ENCODE measurements at places on chromosomes 6 and 20.

DNA sequence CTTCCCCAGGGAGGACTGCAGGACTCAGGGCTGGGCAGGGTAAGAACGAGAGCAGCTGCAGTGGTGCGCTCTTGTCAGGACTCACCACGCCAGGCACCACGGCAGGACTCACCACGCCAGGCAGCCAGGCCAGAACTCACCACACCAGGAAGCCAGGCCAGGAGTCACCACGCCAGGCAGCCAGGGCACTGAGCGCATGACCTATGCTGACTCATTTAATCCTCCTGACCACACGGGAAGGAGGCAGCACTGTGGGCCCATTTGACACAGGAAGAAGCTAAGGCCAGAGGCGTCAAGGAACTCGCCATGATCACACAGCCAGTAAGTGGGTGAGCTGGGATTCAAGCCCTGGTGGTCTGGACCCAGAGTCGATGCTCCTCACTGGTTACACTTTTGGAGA lies 189.3 kb downstream of the PREX1 start:
- no peak for DNase-seq

GRCh38 chr6:162442687-162443086 lies 284.9 kb downstream of the PRKN start:
- DNase-seq, result peak; percentile 60

DNA sequence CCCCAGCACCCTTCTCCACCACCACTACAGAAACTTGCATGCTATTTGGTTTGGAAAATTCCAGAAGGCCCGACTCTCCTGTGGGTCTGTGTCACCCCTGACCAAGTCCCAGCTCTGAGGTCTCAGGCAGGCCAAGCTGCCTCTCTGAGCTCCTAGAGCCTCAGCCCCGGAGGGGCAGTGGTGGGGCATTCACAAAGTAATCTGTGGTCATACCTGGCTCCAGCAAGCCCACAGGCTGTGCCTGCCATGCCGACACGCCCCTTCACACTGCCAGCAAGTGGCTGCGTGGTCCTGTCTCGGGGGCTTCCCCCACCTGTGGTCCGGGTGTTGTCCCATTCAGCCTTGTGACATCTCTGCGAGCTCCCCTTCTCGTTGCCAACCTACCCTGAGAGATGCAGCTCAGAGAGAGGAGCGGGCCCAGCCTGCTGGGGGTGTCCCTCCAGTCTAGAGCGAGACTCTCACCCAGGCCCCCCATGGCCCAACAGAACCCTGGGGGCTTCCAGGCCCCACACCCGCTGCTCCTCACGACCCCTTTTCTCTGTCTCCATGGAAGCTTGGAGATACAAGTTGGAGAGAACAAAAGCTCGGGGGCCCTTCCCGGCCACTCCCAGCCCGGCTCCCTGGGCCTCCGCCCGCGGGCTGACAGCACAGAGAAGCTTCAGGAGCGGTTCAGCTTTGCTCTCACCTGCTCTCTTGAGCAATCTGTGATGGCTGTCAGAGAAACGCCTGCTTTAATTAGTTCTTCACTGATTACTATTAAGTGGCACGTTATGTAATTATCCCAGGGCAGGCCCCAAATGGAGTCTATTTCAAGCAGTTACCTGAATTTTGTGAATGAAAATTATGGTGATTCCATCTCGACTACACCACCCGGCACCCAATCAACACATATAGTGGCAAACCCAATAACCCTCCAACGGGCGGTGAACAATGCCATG lies 147.7 kb upstream of the PHACTR3 start:
- no peak for DNase-seq

GRCh38 chr20:59938696-59939051 lies 1.4 kb downstream of the PPP1R3D start:
- DNase-seq, result no peak

- no peak for DNase-seq
Measured at GRCh38 chr6:16718356-16718755, 42.9 kb downstream of the ATXN1 start.

DNA sequence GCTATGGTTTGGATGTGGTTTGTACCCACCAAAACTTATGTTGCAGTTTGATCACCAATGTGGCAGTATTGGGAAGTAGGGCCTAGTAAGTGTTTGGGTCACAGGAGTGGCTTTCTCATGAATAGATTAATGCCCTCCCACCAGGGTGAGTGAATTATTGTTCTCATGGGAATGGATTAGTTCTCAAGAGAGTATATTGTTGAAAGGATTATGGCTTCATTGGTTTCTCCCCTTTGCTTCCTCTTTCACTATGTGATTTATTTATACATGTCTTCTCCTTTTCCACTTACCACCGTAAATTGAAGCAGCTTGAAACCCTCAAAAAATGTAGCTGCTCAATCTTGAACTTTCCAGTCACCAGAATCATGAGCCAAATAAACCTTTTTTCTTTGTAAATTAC lies 10.8 kb downstream of the UFL1 start:
- DNase-seq, result no peak

GRCh38 chr20:25055711-25056495 lies 2.0 kb downstream of the ACSS1 start:
- DNase-seq, result no peak

- no peak for DNase-seq
Measured at GRCh38 chr6:136427378-136427717, 122.9 kb downstream of the MAP7 start.

GRCh38 chr20:37566590-37567330 lies 39.1 kb upstream of the BLCAP start:
- peak; percentile 41 for DNase-seq

- no peak for DNase-seq
Measured at GRCh38 chr6:9795880-9796279, 619.0 kb downstream of the TFAP2A start.

DNA sequence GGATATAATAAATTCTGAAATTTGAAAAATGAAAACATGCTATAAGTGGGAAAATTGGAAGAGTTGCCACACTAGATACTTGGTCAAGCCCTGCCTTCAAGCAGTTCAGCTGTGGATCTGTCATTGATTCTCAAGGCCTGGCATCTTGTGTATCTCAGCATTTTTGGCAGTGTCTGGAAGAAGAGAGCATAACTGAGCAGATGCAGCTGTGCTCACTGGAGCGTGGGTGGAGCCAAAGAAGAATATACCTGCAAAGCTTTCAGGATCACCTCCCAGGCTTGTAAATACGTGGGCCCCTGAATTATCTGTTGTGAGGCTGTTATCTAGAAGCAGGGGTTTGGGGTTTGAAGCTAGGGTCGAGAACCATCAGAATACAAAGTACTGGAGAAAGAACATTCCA lies 31.3 kb upstream of the CHD6 start:
- no peak for DNase-seq

DNA sequence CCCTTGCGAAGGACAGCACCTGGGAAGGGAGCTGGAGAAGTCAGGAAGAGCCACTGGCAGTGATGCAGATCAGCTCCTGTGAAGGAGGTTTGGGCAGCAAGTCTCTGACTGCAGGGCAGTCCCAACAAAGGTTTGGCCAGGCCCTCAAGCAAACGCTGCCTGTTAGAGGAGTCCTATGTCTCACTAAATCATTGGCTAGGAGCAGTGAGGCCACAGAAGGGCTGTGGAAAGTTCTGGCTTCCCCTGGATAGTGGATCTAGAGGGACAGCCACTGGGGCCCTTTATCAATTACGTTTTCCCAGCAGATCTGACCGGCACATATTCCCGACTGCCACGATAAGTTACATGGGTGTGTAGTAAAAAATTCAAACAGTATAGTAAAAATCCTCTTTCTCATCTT lies 2.5 kb downstream of the TTPAL start:
- no peak for DNase-seq

DNA sequence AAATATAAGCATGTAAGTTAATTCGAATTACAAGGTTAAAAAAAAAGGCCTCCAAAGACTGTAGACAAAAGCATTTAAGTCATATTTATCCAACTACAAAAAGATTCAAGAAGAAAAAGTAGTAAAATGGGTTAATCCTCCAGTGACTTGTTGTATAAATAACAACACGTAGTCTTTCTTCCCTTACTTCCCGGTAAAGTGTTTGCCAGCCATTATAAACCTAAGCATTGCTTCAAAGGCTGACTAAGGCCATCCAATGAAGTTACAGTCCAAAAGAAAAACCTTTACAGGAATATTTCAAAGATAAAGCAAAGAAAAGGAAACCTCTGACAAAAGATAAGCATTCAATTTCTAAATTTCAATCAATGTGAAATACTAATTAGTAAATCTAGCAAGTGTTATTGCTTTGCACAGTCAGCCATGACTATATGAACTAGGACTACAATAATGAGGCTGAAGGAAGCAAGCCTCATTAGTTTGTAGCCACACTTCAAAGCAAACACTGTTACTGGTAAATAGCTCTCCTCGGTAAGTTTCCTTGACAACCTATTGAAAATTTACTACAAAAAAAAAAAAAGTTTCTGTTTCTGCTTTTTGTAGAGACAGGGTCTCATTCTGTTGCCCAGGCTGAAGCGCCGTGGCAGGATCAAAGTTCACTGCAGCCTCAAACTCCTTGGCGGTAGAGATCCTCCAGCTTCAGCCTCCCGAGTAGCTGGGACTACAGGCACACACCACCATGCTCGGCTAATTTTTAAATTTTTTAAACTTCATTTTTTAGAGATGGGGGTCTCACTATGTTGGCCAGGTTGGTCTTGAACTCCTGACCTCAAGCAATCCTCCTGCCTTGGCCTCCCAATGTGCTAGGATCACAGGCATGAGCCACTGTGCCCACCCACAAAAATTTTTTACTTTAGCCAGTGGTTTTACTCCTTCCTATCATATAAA lies 46.0 kb downstream of the NUDT3 start:
- DNase-seq, result no peak

DNA sequence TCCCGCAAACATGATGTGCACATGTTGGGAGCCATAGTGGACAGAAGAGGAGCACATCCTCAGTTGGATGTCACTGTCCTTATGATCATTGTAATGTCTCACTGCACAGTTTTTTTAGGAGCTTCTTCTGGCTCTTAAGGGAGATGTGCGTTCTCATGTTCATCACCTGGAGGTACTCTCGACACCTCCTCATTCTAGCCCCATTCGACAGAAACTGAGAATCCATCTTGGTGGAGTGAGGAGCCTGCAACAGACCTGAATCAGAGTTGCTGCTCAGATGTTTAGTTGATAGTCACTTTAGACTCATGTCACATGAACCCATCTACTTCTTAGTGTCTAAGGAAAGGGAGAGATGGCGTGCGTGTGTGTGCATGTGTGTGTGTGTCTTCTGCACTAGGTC lies 2.3 kb upstream of the BMP6 start:
- DNase-seq, result no peak

DNA sequence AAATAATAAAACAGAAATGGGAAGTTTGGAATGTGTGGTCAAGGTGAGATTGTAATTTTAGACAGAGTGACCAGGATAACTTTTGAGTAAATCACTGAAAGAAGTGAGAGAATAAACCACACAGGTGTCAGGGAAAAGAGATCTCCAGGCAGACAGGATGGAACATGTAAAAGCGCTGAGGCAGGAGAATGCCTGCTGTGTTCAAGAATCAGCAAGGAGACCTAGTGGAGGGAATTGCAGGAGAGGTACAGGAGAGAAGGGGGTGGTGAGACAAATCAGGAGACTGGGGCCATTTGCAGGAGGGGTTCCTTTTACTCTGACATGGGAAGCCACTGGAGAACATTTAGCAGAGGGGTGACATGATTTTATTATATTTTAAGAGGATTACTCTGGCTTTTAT lies 456.7 kb downstream of the NKAIN2 start:
- no peak for DNase-seq

- no peak for DNase-seq
Measured at GRCh38 chr6:126170978-126171382, 168.9 kb upstream of the CENPW start.

- DNase-seq, result no peak
Measured at GRCh38 chr6:109824105-109824504, 133.0 kb downstream of the FIG4 start.

DNA sequence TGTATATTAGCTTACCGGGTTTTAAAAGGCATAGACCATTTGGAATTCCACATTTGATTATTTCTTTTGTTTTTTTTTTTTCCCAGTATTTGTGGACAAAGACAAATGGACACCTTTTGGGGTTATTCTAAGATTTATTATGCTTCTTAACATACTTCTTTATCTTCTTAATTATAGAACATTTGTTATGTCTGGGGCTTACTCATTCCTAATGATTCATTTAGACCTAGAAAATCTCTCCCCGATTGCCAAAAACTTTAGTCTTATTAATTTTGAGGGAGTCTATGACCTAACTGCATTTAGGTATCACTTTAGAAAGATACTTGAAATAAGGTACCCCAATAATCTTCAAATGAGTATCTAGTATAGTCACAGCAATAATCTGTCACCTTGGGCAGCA lies 170.7 kb upstream of the PREP start:
- no peak for DNase-seq

- no peak for DNase-seq
Measured at GRCh38 chr6:101758368-101758767, 364.9 kb downstream of the GRIK2 start.

GRCh38 chr20:59214073-59214472 lies 50.5 kb downstream of the ZNF831 start:
- no peak for DNase-seq

- DNase-seq, result no peak
Measured at GRCh38 chr6:123771126-123771525, 32.5 kb upstream of the NKAIN2 start.

GRCh38 chr20:9630554-9630953 lies 116.2 kb downstream of the LAMP5 start:
- no peak for DNase-seq

- DNase-seq, result no peak
Measured at GRCh38 chr20:50545126-50545525, 34.9 kb downstream of the PTPN1 start.

DNA sequence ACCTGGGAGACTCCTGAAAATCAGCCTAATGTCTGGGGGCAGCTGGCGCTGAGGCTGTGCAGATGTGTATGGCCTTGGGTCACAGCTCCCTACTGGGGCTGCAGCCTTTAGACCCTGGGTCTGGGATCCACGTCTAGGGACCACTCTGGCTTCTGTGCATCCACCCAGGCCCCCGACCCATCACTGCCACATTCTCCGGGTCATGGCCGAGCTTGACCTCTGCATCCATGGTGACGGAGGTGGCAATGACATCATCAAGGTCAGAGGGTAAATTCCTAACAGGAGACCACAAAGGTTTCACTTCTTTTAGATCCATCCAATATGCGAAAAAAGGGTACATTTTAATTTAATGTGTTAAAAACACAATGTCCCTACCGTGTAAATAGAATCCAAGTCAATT lies 14.5 kb upstream of the PCMTD2 start:
- DNase-seq, result no peak

GRCh38 chr20:62982124-62983075 lies 24.4 kb downstream of the BHLHE23 start:
- DNase-seq, result no peak

DNA sequence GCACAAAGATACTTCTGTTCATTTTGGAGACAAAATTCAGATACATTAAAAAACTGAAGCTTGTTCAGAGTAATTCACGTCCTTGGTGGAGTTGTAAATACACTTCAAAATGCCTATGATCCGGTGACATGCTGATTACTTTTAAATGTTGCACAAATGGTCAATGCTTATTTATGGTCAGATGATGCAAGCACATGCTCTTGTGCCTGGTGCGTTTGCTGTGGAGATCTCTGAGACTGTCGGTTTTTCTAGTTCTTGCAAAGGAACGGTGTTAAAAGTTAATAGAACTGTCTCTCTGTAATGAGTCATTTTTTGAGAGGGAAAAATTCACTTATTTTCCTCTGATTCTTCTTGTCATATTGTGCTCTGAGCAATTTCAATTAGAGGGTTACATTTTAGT lies 45.2 kb upstream of the EDN3 start:
- no peak for DNase-seq

GRCh38 chr6:6518631-6519427 lies 69.7 kb upstream of the LY86 start:
- DNase-seq, result no peak
